Stimulated activated CD4-positive, alpha-beta T cell treated with anti-CD3 and anti-CD28 coated beads, TNF-alpha, amount 100 ng/mL, for 1 hour (primary cell): ENCODE measurements at places on chromosomes 7 and 10.

- no peak for DNase-seq
Measured at GRCh38 chr7:83832009-83832408, 183.1 kb upstream of the SEMA3E start.

DNA sequence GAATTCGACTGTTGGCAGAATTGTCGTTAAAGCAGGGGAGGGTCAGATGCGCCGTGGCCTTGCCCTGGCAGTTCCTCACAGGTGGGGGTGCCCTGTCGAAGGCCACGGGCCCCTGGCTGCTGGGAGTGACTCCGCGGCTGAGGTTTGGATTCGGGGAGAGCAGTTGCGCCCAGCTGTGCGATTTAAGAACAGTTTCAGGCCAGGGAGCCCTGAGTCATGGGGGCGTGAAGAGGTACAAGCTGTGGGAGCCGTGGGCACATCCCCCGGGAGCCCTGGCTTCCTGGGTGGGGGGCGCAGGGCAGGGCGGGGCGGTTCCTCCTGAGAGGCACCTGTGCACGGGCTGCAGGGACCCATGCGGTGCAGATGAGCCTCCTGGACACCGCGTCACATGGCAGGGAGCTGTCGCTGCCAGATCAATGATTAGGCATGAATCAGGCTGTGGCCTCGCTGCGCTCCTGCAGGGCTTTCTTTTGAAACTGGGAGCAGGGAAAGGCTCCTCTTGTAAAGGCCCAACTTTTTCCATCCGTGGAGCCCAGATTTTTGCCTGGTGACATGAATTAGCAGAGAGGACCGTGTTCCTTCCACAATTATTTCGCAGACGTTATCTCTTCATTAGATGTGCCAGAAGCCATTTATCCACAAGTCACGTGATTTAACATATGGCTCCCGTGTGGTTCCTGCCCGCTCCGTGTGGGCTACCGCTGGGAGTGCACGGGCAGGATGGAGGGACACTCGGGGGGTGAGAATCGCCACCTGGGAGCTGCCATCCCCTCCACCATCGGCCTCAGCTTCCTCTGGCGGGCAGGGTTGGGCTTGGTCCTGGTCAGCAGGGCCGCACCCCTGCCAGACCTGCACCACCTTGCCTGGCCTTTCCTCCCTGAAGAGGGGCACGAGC is 918 bp downstream of the PWWP2B start:
- DNase-seq: no peak

- no peak for DNase-seq
Measured at GRCh38 chr7:80210400-80210799, 75.8 kb downstream of the GNAI1 start.

- DNase-seq: no peak
Measured at GRCh38 chr7:2832461-2832860, 11.6 kb downstream of the GNA12 start.

DNA sequence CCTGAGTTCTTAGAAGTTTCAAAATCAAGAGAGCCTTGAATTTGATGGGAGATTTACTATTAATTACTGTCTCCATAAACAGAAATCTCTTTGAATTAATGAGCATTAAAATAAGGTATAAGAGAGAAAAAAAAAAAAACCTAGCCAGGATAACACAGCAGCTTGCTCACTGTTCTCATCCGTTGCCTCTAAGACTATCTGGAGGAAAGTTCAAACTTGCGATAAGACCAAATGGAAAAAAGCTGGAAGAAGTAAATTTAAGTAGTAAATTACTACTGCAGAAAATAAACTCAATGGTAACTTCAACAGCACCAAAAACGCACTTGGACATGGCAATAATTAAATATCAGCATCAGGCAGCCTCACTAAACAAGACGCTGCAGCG is 36.7 kb downstream of the GNA12 start:
- DNase-seq: no peak

DNA sequence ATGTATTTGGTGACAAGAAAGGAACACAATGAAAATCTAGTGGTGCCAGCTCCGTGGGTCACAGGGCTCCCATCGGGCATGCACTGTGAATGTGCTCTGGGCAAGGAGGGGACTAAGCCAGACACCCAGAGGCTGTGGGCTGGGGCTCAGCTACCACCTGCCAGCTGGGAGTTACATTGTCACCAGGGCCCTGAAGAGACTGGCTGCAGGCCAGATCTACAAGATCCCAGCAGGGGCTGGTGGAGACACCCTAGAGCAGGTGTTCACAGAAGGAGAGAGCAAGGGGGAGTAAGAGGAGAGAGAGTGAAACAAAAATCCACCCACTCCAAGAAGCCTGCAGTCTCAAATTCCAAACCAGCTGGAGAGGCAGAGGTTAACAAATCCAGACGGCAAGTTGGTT is 116.6 kb upstream of the ADCY1 start:
- DNase-seq: no peak

GRCh38 chr10:95374597-95375209 is 83.9 kb upstream of the PDLIM1 start:
- DNase-seq: no peak

DNA sequence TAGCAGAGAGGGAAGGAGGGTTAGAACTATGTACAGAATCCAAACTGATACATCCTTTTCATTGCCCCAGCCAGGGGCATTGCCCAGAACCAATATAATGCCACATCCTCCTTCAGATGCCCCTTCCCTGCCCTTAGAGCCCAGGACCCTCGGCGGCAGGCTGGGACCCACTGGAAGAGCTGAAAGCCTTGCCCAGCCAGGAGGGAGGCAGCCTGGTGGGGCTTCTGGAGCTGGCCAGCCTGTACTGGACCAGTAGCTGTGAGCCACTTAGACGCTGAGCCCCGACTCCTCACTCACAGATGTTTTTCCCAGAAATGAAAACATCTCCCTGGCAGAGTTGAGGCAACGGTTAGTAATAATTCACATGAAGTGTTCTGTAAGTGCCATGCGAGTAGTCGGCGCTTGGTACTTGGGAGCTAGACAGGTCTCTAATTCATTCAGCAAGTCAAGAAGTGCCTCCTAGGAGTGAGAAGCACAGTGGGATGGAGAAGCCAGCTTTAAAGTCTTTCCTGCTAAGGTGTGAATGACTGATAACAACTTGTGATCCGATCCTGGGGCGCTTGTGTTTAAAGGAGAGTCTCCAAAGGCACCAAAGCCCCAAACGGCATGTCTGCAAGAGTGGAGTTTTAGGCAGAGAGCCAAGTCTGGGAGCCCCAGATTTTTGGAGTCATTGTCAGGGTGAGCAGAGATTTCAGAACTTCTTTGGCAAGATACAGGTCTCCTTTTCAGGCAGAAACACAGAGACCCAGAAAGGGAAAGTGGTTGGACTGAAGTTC is 9.8 kb downstream of the VSIR start:
- DNase-seq: no peak

GRCh38 chr7:134509010-134509409 is 18.4 kb upstream of the AKR1B10 start:
- no peak for DNase-seq

- no peak for DNase-seq
Measured at GRCh38 chr7:92417913-92418312, 29.4 kb upstream of the GATAD1 start.

DNA sequence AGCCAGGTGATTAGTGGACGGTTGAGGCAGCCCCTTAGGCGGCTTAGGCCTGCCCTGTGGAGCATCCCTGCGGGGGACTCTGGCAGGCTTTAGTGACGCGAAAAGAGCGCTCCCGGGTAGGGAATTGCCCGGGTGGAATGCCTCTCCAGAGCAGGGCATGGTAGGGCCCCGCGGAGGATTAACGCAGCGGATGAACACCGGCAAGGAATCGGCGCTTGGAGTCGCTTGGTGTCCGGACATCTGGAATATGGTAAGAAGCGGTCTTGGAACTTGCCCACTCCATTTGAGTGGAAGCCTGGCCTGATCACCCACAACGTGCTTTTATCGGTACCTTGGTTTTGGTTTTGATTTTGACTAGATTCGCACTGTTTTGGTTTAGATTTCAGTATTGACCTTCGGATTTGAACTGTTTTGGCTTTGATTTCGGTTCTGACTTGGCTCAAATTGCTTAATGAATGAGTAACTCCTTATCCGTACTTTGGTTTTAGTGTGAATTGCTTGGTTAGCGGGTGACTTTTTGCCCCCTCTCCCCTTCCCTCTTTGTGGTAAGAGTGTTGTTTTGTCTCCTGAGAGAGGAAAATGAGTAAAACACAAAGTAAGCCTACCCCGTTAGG is 24.2 kb upstream of the CHST3 start:
- DNase-seq: no peak

GRCh38 chr10:115977855-115978254 is 295.2 kb downstream of the GFRA1 start:
- no peak for DNase-seq

DNA sequence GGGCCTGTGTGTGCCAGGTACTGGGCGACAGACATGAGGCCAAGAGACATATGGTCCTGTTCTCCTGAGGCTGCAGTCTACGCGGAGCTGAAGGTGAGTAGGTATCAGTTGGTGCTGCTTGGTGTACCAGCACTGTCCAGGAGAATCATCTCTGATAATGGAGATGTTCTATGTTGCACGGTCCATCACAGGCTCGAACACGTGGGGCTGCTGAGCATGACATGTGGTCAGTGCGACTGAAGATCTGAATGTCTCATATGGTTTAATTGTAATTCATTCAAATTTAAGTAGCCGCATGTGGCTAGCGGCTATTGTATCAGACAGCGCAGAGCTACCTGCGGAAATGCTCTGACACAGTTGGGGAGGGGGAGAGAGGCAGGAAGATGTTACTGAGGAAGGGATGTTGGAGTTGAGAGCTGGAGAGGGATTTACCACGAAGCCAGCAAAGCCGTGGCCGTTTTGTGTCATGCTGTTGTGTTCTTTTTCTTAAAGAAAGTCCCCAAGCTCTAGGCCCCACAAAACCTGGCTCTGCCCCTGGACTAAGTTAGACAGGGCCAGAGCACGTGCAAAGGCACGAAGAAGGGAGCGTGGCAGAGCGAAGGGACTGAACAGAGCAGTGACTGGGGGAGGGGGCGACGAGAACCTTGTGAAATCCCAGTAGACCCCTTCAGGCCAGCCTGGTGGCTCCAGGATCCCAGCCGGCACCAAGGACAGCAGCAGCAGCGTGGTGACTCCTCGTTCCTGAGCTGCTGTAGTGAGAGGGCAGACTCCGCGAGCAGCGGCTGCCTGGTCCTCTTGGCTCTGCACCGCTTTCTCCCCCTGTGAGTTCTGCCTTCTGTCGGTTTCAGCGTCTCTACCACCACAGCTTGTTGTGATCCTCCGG is 20.0 kb downstream of the SMKR1 start:
- DNase-seq: no peak

DNA sequence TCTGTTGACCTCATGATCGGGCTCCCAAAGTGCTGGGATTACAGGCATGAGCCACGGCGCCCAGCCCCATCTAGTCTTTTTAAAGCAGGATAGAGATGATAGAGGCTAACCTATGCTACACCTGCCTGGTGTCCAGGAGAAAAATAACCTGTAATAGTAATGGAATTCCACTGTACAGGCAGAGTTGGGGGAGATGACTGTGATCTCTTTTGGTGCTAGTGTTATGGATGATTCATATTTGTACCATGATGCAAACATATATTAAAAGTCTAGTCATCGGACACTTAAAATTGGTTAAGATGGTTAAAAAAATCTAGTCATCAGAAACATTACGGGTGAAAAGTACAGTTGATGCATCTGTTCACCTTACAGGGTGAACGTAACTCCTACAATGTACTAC is 6.1 kb upstream of the SAR1A start:
- DNase-seq: no peak

- DNase-seq: no peak
Measured at GRCh38 chr10:43692051-43692825, 43.6 kb upstream of the ZNF32 start.

- no peak for DNase-seq
Measured at GRCh38 chr7:112238852-112239610, 32.5 kb downstream of the ZNF277 start.

DNA sequence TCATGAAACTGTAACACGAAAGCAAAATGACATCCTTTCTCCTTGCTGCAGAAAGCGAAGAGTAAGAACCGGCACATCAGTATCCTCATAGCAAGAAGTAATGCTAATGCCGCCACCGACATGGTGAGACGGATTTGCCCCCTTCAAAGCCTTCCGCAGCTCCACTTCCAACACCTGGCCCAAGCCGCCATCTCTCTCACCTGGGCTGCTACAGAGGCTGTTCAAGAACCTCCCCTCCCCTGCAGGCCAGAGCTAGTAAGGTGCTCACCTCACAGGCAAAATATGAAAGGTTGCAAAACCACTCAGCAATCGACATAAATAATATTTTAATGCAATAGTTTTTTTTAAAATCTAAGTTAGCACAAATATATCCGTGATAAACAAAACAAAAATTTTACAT is 123.9 kb upstream of the FRMD4A start:
- no peak for DNase-seq

DNA sequence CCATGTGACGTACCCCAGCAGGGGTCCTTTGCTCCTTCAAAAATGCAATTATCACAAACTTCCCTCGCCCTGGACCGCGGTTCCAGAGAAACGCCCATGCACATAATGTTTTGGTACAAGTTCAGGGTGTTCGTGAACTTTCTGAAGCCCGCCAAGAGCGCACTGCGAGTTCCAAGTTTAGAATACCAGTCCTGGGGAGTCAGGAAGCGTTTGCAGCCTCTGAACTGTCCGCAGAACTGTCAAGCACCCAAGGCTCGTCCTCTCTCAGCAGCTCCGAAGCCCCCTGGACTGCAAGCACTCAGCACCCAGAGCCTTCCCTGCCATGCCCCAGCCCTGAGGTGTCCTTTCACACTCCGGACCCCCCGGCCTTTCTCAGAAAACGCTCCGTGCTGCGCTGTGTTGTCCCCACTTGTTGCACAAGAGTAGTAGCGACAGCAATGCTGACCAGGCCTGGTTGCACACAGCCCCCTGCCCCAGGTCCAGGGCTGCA is 30.3 kb downstream of the CALML3 start:
- DNase-seq: no peak

- DNase-seq: no peak
Measured at GRCh38 chr10:103614306-103615158, 121.0 kb downstream of the NEURL1 start.

- no peak for DNase-seq
Measured at GRCh38 chr10:86522510-86522855, 891 bp upstream of the WAPL start.

DNA sequence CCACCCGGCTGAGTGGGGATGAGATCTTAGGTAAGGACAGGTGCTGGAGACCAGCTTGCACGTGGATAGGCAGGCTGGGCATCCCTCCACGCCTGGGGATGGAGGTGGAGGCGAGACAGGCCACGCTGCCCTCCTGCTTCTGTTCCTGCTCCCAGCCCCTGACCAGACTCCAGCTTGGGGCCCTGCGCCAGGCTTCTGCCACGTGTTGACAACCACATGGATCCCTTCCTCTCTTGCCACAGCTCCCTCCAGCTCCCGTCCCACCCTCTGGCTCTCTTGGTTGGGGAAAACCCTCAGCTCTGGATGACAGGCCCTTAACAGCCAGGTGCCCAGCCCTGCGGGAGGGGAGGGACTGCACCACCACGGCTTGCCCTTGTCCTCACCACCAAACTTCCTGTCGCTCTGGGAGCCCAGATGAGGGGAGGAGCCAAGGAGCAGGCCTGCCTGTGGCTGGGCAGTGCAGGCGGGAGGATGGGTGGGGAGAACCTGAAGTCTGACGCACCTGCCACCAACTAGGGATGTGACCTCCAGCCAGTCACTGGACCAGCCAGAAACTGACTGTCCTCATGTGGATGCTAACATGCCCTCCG is 36.0 kb downstream of the KCNH2 start:
- DNase-seq: peak; percentile 5

- DNase-seq: no peak
Measured at GRCh38 chr7:148997497-148997896, 30.8 kb downstream of the PDIA4 start.

GRCh38 chr7:102836191-102836919 is 76.4 kb upstream of the LRRC17 start:
- DNase-seq: no peak

- DNase-seq: no peak
Measured at GRCh38 chr10:26869528-26869927, 8.8 kb upstream of the ABI1 start.

GRCh38 chr7:7117935-7118586 is 64.3 kb upstream of the C1GALT1 start:
- DNase-seq: no peak
